ENCODE measurements at places on chromosomes 2 and 18.

- no peak for DNase-seq
These were observed 750 bp downstream of the STRADB start for GRCh38 chr2:201452058-201452921.

DNA sequence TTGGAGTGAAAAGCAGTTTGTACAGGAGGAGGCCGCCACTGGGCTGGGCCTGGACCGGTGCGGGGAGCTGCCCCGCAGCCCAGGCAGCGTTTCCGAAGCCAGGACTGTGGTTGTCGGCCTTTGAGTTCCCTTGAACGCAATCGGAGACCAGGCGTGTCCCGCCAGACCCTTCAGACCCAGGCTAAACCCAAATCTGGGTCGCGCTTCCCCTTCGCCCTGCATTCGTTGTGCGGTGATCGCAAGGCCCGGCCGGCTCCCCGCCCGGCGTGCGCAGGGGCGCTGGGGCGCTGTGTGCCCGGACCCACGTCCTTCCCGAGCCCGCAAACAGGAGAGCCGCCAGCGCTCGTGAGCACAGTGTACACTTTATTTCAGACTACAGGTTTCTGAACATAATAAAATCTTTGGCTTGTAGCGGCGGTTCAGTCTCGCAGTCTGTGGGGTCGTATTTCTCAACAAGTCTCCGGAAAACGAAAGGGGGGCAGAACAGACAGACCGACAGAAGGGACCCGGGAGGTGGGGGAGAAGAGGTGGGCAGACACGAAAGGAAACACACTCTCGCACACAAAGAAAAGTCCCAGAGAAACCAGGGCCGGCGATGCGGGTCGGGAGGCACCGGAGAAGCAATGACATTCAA, 5.5 kb downstream of the EN1 start:
- no peak for DNase-seq

GRCh38 chr2:75025633-75026380, 67.4 kb downstream of the POLE4 start:
- DNase-seq, result no peak

DNA sequence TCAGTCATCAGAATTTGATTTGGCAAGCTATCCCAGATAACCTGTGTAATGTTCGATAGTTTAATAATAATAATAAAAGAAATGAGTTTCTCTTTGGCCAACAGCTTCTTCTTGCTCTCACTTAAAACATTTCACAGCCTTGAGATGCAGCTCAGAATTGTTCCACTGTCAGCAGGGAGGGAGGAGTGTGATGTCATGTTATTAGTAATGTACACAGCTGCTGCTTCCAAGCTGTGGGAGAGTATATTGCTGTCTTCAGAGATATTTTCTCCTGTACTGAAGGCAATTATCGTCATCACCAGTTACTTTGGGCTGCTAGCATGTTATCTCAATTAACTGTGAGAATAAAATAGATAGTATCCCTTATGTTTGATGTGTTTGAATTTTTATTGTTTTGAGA, 146.9 kb upstream of the MAP3K20 start:
- no peak for DNase-seq

GRCh38 chr2:7895289-7895688, 786.6 kb upstream of the ID2 start:
- no peak for DNase-seq

GRCh38 chr18:37985126-37985525, 419.5 kb upstream of the CELF4 start:
- no peak for DNase-seq

DNA sequence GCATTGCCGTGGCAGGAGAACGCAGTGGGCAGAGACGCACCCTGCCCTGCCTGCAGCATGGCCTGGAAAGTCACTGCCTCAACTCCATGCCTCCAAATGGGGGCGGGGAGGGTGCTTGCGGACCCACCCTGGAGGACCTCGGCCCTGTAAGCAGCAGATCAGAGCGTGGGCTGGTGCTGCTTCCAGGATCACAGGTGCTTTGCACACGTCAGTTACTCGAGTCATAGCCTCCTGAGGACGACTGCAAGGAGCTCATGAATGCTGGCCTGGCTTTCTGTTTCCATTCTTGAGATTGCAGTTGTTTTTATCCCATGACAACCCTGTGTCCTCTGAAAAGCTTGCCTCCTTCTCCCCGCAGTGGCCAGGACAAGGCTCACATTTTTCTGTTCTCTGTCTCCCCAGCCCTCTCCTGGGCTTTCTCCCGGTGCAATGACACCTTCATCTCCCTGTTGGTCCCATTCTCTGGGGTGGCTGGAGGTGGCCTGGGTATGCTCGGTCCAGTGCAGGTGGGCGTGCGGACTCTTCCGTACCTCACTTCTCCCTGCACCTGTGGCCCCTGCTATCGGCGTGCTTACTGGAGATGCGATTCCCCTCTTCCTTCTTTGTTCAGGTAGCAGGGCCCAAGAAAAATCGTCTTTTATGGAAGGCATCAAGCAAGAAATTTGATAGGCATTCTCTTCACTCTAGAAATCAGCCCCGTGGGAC, 208.0 kb downstream of the GBX2 start:
- no peak for DNase-seq

DNA sequence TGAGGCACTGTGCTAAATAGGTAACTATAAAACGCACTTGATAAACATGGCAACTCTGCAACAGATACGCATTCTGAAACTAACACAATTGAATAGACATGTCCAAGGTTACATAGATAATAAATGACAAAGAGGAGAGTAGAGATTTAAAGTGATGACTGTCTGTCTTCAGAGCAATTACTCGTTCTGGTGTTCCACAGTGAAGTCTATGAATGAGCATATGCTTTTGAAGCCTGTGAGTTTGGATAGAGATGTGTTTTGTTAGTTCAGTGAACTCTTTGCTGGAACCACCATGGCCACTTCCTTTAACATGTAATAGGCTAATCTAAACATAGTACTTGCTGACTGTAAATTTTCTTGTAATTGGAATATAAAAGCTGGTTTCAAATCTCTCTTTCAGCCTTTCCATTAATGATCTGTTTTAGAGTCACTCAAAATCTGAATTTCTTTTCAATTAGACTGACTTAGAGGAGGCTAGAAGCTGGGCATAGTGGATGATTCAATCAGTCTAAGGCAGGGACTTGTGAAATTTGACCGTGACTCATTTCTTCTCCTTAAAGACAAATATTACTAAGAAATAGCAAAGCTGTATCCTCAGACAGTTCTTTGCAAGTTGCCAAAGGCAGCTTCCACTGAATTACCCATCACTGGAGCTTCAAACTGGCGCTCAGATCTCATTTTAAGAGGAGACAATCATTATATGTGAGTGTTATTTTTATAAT, 1130.1 kb upstream of the CELF4 start:
- no peak for DNase-seq
